ENCODE measurements at places on chromosomes 11 and 22.

DNA sequence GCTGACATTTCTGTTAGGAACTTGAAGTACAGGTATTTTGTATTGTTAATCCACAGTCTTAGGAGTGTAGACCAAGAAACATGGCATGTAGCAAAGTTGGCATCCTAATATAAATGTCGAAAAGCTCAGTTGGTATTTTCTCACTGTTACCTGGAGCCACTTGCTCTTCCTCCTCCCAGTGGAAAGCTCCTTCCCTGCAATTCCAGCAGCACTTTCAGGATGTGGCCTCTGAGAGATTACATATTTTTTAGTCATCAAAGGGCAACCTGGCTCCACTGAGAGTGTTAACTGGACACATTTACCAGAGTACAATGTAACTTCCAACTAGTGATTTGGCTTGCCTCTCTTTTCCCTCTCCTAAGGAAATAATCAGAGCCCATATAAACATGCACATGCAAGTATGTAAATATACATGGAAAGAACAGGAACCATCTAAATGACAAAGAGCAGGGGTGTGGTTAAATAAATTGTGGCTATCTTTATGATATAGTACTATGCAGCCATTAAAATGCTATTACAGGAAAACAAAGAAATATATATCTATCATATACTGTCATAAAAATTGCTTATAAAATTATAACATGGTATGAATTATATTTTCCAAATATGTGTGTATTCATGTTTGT lies 14.3 kb upstream of the EED start:
- no peak for DNase-seq

GRCh38 chr11:112786886-112787530 lies 174.2 kb upstream of the NCAM1 start:
- DNase-seq: no peak

GRCh38 chr22:23833911-23834317 lies 4.9 kb downstream of the DERL3 start:
- DNase-seq: no peak

DNA sequence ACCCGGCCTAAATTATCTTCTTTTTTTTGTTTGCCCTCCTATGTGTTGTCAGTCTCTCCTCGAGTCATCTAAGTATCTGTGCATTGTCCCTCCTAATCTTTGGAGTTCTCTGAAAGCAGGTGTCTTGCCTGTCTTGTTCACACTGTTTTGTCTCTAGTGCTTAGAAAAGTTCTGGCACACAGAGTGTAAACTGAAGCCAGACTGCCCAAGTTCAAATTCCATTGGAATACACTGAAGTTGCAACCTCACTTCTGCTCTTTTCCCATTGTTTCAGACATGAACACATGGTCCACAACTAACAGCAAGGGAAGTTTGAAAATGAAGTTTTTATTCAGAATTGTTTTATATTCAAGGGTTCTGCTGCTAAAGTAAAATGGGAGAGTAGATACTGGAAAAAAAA lies 38.7 kb downstream of the PAX6 start:
- DNase-seq: no peak

GRCh38 chr11:32081901-32082300 lies 9.0 kb upstream of the RCN1 start:
- DNase-seq: no peak

DNA sequence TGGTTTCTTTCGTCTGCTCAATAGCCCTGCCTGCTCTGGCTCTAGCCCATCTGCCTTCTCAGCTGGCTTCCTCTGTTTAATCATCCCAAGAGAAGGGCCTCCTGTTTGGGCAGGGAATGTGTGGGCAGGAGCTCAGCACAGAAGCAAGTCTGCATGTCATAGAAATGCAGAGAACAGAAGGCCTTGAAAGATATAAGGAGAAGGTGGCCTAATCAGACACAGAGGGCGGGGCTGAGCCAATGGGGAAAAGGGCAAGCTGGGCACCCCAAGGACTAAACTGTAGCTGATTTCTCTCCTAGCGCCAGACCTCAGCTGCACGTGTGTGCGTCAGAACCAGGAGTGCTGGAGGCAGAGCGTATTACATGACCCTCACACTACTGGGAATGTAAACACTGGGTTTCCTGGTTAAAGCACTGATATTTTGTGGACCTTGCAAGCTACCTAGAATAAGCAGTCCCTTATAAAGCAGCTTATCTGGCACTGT lies 7.6 kb upstream of the CCKBR start:
- peak; percentile 72 for DNase-seq

- DNase-seq: no peak
These were observed 666.6 kb downstream of the CNTN5 start for GRCh38 chr11:99687320-99687719.

DNA sequence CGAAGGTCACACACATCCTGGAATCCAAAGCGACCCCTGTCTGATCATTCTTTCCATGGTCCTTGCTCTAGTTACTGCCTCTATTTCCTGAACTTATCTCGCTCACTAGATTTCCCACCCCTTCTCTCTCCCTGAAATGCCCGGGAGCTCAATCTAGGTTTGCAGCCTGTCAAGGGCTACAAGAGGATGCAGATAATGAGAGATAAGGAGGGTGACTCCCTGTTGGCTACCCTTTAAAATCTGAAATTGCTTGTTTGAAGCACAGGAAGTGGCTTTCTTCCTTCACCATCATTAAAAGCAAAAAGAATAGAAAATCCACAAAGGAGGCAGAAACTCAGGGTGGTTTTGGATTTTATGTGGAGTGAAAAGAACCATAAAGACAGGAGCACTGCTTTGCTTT lies 13.0 kb upstream of the FLI1 start:
- peak; percentile 50 for DNase-seq

- no peak for DNase-seq
These were observed 279.0 kb downstream of the TBC1D22A start for GRCh38 chr22:47041271-47042115.

GRCh38 chr11:11476971-11477645 lies 124.1 kb upstream of the CSNK2A3 start:
- DNase-seq: no peak

- DNase-seq: peak; percentile 78
These were observed 8.3 kb upstream of the PPIL2 start for GRCh38 chr22:21657360-21658032.

GRCh38 chr22:47277531-47277930 lies 515.1 kb downstream of the TBC1D22A start:
- DNase-seq: no peak

- no peak for DNase-seq
These were observed 31.9 kb downstream of the FAM83F start for GRCh38 chr22:40026641-40027040.

DNA sequence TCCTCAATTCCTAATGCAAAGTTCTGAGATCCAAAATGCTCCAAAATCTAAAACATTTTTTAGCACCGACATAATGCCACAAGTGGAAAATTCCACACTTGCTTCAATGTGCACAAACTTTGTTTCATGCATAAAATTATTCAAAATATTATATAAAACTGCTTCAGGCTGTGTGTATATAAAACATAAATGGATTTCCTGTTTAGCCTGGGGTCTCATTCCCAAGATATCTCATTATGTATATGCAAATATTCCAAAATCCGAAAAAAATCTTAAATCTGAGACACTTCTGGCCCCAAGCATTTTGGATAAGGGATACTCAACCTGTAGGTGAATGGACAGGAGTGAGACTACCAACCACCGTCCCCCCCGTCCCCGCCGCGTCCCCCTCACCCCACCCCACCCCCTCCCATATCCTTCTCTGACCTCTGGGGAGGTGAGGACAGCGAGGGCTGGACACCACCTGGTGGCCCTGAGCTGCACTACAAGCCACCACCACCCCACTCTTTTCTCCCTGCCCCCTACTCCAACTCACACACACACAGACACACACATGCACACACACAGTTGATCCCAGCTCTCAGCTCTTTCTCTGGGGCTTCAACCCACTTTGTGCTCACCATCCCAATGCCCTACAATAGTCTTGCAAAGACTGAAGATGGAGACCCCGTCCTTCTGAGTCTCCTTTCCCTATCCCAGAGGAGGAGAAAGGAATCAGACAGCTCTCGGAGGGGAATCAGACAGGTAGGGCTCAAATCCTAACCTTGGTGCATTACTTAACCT lies 101.0 kb downstream of the PDE2A start:
- DNase-seq: peak; percentile 72

DNA sequence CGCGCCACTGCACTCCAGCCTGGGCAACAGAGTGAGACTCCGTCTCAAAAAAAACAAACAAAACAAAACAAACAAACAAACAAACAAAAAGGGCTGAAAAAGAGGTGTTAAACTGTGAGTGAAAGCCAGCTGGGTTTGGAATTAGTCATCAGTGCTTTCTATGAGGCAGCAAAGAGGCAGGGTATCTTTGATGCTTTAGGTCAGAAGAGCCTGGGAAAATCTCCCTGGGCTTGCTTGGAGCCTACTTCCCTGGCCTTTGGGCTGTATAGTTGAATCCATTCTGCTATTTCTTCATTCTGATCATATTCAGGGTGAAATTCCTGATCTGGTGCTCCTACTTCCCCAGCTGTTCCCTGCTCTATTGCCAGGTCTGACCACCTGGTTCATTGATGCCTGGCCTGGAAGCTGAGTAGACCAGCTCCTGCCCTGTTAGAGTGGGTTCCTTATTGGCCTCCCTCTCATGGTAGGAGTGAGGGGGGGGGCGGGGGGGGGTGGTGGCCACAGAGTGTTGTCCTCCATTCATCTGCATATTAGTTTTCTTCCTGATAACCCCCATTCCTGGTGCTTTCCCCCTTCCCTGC lies 65.6 kb downstream of the INSC start:
- peak; percentile 64 for DNase-seq

- DNase-seq: no peak
These were observed 31.0 kb downstream of the CECR2 start for GRCh38 chr22:17400305-17400704.

DNA sequence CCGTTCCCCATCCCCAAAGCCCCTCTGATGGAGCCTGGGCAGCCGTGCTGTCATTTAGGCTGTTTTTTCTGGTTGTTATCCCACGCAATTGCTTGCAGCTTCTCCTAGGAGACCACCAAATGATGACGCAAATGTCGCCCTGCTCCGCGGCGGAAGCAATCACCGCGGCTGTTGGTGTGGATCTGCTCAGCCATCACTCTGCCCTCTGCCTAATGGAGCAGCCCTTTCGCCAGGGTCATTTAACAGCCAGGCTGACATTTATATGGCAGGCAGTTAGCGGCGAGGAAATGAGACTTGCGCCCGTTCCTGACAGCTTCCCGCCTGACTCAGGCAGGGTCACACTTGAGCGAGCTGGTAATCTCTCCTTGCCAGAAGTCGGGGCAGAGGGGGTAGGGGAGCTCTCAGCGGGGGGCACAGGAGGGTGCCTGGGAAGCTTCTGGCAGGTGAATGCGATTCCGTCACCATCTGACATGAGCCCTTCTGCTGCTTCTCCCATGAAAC lies 97.9 kb upstream of the RTL6 start:
- DNase-seq: peak; percentile 17

DNA sequence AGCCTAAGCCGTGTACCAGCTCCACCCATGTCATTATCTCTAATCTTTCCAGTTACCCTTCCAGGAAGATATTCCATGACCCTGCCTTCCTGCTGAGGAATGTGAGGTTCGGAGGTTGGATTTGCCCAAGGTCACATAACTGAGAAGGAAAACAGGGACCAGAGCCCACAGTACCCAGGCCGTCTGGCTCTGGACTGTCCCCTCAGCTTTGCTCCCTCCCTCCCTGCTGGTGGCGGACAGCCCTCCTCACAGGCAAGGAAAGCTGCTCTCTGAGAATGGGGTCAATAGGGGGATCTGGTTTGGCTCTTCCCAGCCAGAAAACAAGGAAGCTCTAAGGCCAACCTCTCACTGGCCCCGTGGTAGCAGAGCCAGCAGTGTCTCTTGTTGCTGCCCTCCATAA lies 63.3 kb downstream of the SYN3 start:
- no peak for DNase-seq

DNA sequence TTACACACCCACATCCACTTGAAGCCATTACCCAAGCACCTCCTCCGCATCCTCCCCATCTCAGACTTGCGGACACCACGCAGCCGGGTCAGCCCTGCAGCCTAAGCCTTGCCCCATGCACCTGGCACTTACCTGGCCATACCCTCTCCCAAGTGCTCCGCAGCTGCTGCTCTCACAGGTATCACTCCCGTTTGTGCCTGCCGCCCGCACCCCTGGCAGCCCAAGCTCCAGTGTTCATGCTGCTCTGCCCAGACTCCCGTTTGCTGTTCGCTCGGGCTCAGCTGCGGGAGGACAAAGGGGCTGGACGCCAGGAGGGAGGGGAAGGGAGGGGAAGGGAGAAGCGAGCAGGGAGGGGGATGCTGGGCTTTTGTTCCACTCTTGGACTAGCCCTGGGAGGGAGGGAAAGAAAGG lies at the start of gene KLHL35:
Gene KLHL35 (minus strand): TSS at position 293 of the 411 bp plus-strand sequence. CDS start 2,574 bp downstream, outside the sequence.
- no peak for DNase-seq

- no peak for DNase-seq
These were observed 226.3 kb upstream of the RAG2 start for GRCh38 chr11:36824349-36824748.

DNA sequence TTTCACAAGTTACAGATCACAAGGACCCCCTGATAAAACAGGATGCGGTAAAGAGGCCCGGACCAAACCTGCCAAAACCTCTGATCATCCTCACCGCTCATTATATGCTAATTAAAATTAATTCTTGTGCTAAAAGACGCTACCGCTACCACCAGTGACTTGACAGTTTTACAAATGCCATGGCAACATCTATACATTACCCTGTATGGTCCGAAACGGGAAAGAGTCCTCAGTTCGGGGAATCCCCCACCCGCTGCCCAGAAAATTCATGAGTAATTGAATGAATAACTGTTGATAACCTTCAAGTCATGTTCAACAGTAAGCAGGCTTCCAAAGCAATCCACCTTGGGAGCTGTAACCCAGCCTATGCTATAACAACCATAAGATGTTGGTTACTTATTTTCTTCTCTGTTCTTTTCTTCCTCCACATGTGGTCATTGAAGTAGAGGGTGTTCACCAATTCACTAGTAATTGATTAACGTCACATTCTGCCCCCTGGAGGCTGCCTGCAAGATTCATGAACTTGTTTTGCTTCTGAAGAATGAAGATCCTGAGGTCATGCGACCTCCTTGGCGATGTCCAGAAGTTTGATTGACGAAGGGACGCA lies 20.6 kb downstream of the APOBEC3H start:
- peak; percentile 62 for DNase-seq

GRCh38 chr11:125141178-125141577 lies 23.4 kb upstream of the PKNOX2 start:
- DNase-seq: no peak

DNA sequence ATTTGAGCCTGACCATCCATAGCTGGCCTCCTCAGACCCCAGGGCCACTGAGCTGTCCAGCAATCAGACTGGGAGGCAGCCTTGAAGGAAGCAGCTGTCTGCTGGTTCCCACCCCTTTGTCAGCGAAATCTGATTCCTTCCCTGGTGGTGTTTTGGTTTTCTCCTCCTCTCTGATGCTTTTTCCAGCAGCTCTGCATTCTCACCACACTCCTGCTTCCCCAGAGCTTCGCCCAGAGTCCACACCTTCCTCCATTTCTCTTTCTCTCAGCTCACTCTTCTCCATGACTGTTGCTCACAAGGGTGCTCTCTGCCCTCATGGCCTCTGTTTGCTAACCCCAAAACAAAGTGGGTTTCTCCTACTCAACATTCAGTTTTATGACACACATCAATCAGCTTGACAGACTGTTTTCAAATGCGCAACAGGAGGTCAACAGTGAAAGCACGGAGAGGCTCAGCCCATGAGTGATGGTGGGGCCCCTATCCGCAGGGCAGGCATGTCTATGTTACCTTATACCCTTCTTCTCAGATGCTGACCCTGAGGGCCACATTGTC lies 130.6 kb upstream of the MTNR1B start:
- DNase-seq: no peak
